Kasumi-1 (cell line): ENCODE measurements at places on chromosomes 12 and 14.
A peak's percentile ranks its signal among the peaks of the same experiment; 100 is the strongest.

DNA sequence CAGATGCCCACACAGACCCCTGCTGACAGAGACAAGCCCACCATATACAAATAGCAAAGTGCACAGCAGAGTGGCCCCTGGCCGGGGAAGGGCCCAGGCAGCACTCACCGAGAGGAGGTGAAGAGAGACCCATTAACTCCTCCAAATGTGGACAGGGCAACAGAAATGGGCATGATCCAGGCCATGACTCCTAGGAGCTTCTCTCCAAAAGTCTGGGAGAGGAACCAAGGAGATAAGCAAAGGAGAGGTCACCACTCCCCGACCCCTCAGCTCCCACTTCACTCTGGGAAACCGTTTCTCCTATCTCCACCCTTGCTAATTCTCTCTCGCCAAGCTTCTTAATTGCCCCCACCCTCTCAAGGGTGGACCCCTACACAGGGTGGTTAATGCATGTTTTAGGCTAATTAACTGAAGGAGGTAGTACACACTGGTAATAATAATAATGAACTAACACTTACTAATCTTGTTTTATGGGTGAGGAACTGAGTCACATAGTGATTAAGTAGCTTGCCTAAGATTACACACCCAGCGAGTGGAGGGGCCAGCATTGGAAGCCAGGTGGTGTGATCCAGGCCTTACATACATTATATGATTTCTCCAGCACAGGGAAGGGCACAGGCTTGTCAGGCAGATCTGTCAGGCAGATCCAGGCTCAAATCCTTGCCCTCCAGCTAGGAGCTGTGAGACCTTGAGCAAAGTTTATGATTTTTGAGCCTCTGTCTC, 18.9 kb upstream of the CEBPE start:
- DNase-seq, result no peak

DNA sequence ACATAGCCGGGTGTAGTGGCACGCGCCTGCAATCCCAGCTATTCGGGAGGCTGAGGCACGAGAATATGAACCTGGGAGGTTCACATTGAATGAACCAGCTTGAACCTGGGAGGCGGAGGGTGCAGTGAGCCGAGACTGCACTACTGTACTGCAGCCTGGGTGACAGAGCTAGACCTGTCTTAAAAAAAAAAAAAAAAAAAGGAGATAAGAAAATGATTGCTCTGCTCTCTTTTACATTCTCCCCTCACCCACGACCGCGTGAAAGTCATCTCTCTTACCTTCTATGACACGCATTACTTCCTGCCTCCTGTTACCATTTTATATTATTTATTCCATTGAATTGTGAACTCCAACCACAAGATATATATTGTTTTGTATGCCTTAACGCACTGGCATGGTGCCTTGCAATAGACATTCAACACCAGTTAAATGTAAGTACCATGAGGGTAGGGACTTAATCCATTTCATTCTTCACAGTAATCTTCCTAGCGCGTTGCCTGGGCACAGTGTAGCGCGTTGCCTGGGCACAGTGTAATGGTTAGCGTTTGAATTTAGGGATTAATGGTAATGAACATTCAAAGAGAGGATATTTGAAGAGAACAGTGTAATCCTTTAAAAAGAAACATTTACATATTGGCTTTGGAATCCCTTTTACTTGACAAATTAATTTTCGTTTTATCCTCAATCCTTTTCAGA, 2.7 kb downstream of the RAP1B start:
- DNase-seq, result no peak

- no peak for DNase-seq
Measured at GRCh38 chr12:119322301-119322723, 12.2 kb upstream of the CCDC60 start.

- no peak for DNase-seq
Measured at GRCh38 chr12:28086521-28087155, 103.6 kb upstream of the CCDC91 start.

DNA sequence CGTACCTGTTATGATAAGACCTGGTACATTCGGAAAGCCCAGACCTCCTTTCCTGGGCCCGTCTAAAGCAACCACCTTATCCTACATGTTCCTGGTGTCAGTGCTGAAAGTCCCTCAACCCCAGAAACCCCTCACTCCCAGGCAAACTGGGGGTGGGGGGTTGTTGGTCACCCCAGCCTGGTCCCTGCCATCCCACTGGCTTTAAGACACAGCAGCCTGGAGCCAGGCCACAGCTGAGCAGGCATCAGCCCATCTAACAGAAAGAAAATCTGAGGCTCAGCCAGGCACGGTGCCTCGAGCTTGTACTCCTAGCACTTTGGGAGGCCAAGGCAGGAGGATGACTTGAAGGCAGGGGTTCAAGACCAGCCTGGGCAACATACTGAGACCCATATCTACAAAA, 4.5 kb downstream of the SELPLG start:
- DNase-seq, result no peak

- DNase-seq, result no peak
Measured at GRCh38 chr12:56081393-56082347, 1.7 kb downstream of the ERBB3 start.

DNA sequence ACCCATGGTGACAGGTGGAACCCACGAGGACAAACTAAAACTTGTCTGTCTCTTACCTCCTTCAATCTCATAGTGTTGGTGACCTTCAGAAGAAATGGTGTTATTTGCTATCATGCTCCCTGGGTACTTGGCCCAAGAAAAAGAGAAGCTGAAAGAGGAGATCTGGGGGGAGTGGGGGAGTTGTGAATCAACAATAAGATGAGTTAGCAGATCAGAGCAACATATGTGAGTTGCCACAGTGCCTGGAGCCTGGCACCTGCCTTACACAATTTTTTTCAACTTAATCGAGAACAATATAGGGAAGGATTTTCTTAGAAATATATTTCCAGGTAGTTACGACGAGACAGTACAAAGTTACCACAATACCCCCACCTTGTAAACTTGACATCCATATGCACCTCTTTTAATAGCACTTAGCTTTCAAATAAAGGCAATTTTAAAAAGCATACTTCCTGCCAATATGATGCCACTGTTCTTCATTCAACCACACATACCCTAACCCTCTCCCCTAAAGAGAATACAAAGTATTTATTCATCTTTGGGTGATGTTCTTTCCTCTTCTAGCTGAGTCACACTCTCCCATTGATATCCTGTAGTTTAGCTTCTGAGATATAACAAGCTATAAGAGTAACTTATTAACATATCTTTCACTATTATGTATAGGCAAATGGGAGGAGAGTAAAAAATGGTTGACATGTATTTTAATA, 424.1 kb upstream of the OR4E1 start:
- no peak for DNase-seq

GRCh38 chr12:2557597-2557996, 237.2 kb upstream of the FKBP4 start:
- DNase-seq, result no peak

DNA sequence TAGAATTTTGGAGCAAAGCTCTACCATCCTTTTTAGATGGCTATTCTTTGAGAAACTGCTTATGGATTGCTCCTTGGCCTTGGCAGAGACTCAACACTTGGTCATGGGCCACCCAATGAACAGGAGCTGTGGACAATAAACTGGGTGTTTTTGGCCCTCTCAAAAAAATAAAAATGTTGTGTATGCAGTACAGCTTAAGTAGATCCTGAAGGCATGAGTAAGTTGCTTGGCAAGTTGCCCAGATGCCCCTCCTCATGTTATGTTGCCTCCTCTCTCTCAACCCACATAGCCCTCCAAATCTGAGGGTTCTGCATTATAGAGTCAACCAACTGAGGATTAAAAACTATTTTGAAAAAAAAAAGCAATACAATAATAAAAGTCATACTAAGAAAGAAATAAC, 124.9 kb downstream of the ATP23 start:
- DNase-seq, result no peak

GRCh38 chr12:65511912-65512311, 233.4 kb downstream of the MSRB3 start:
- DNase-seq, result no peak

DNA sequence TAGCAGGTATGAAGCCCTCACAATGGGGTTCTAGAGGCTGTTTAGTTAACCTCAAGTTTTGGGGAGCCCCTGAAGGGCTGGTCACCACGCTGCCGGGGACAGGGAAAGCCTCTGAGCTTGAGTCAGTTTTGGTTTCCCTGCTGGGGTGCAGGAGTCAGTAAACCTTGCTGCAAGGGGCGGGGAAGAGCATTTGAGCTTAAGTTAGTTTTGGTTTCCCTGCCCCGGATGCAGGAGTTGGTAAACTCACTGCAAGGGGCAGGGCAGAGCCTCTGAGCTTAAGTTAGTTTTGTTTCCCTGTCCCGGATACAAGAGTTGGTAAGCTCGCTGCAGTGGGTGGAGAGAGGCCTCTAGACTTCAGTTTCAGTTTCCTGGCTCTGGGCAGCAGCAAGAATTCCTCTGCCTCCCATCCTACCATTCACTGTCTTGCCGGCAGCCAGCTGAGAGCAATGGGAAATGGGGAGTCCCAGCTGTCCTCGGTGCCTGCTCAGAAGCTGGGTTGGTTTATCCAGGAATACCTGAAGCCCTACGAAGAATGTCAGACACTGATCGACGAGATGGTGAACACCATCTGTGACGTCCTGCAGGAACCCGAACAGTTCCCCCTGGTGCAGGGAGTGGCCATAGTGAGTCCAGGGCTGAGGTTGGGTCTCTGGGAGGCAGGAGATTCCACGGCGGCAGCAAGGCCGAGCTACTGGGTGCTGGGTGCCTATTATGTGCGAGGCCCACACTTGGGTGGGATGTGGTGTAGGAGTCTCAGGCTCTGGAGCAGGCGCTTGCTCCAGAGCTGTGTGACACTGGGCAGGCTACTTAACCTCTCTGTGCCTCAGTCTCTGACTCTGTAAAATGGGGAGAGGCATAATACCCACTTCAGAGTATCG, at the start of gene OAS2:
Gene OAS2 (plus strand): TSS at position 357 of the 878 bp plus-strand sequence. CDS start 90 bp downstream, at position 447.
- DNase-seq, result peak; percentile 56

DNA sequence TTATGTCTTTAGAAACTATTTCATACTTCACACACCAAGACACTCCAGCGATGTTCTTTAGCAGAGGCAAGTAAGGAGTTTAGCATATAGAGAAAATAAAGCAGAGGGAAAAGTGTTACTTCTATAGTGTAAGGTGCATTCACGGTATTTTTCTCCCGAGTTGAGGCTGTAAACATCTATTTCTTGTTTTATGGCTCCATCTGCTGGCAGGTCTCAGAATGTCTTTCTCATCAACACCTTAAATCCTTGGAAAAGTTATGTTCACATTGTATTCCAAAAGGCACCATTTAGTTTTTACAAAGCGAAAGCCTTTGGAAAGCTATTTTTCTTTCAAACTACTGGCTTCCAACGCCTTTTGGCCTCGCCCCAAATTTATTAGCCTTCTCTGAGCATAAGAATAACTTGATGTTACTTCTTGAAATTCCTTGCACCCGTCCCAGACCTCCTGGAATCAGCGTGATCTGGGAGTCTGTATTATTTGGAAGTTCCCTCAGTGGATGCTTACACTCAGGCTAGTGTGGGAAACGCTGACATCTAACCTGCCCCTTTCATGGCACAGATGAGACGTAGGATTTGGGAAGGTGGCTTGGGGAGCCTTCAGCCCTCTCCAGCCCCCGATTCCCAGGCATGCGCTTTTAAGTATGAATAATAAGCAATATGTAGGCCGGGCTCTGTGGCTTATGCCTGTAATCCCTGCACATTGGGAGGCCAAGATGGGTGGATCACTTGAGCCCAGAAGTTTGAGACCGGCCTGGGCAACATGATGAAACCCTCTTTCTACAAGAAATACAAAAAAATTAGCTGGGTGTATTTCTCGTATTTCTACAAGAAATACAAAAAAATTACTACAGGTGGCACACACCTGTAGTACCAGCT, 1.9 kb upstream of the PIWIL1 start:
- peak; percentile 50 for DNase-seq

- no peak for DNase-seq
Measured at GRCh38 chr14:90319634-90320541, 11.9 kb downstream of the NRDE2 start.

GRCh38 chr14:26636561-26636960, 38.7 kb upstream of the NOVA1 start:
- no peak for DNase-seq

GRCh38 chr12:6996040-6996441, 22.2 kb downstream of the LPCAT3 start:
- no peak for DNase-seq

- DNase-seq, result no peak
Measured at GRCh38 chr14:75732888-75733287, 71.8 kb downstream of the TTLL5 start.

GRCh38 chr14:61696753-61697318, 1.5 kb downstream of the HIF1A start:
- no peak for DNase-seq

DNA sequence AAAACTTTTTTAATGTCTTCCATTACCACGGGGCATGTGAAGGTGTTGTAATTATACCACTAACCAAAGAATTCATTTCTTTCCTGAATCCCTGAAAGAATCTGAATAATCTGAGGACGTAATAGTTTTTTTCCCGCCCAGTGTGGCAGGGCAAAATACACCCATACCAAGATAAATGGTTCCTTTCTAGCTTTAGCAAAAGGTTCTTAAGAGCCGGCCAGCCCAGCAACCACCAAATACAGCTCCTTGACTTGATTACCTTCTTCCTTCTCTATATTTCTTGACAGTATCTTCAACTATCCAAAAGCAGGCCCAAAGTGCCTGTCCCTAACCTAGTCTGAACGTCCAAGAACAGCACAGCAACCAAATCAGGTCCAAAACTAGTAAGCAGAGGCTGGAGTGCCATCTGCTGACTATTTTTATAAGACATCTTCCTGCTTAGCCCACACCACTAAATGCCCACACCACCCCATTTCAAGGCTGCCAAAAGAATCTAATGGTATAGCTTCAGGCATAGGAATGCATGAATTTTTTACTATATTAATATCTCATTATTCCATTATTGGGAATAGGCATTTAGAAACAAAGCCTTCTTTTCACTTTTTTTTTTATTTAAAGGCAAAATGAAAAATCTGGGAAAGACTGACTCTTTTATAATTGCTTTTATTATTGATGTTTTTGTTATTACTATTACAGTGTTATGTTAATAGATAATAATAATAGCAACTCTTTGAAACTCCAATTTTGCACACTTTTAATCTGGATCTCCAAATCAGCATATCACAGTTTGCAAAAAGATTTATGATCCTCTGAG, 524.4 kb downstream of the MED13L start:
- peak; percentile 35 for DNase-seq

- DNase-seq, result no peak
Measured at GRCh38 chr14:99564926-99565259, 39.1 kb downstream of the CCDC85C start.

- no peak for DNase-seq
Measured at GRCh38 chr12:3920351-3921150, 47.4 kb upstream of the PARP11 start.

DNA sequence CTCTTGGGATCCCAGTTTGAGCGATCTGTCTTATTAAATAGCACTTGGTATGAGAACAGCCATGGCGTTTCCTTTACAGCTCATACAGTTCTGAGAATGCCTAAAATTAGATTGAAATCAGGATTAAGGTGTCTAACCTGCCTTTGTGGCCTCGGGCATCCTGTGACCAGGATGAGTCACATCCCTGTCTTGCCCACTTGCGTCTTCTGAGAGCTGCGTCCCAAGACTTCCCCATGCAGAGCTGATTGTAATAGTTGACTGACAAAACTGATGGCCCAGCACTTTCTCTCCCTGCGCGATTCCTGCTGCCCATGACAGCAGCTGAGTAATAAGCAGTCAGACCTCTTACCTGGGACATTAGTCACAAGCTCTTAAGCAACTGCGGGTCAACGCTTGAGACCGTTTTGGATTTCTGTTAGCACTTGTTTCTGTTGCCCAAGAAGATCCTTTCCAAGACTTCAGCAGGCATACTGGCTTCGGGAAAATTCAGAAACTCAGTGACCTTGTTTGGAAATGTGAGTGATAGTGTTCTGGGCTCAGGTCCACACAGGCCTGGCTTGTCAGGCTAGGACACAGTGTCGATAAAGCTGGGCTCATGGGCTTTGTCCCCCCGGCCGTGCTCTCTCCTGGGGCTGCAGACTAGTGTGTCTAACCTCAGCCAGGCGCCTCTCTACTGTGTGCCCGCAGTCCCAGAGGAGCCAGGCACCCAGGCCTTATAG, 169.9 kb upstream of the HIF1A start:
- DNase-seq, result peak; percentile 14
